ENCODE measurements at places on chromosomes 6 and 20.

GRCh38 chr6:134093007-134093573, 40.7 kb upstream of the SLC2A12 start:
- no peak for DNase-seq

DNA sequence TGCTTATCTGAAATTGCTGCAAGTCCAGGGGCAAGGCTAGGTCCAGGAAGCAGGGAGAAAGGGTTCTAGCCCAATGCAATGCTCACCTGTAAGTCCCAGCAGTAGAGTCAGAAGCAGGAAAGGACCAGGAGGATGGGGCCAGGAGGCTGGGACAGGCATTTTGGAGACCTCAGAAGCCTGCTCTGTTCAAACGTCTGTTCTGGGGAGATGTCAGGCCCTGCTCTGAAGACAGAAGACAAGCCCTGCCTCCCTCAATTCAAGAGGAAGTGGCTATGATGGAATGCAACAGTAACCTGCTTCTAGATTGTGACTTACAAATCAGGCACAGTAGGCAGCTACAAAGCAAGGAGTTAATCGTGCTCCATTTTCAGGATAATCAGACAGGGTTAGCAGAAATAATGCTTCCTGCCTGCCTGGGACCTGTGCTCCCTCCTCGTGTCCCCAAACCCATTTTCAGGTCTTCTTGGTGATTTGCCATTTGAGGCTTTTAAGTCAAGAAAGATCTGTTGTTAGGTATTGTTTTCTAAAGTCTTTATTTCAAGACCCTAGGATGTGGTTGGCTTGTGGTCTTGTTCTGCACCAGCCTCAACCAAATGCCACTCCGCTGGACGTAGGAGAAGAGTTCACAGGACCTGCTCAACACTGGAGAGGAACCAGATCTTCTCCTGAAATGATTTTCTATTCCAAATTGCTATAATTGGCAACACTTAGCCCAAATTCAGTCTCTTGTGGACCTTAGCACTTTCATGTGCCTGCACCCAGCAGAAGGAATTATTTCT, at the start of gene SIRPG:
TSS of gene SIRPG (minus strand) at position 224 of the 779 bp plus-strand sequence. CDS start at position 159, 65 bp downstream.
- no peak for DNase-seq

DNA sequence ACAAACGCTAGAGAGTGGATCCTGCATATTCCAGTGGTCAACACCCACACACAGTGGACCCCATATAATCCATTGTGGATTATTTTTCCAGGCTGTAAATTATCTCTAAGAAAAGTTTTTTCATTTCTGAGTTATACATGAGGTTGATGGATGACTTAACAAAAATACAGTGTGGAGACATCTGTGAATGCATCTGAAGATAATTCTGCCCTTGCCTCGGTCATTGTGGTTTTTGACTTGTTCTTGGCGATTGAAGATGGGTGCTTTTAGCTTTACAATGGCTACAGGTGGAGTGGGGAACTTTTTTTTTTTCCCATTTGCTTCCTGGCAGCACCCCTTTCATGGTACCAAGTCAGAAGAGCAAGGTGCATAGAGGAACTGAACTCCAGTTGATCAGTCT, 242.7 kb downstream of the MYLK4 start:
- no peak for DNase-seq

DNA sequence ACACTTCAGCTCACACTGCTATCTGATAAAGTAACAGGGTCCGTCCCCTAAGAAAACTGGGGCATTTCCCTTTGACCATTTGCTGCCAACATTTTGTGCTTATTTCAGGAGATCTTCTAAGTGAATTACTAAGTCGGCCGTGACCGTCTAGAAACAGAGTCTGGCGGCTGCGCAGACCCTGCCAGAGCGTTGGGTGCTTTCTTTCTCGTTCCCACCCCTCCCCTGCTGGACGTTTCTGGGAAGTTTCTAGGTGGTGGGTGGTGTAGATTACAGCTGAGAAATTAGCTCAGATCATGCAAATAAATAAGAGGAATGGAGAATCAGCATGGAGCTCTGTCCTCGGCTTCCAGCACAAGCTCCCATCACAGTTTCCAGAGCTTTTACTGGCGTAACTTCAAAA, 128.1 kb downstream of the MYLK4 start:
- DNase-seq, result no peak

DNA sequence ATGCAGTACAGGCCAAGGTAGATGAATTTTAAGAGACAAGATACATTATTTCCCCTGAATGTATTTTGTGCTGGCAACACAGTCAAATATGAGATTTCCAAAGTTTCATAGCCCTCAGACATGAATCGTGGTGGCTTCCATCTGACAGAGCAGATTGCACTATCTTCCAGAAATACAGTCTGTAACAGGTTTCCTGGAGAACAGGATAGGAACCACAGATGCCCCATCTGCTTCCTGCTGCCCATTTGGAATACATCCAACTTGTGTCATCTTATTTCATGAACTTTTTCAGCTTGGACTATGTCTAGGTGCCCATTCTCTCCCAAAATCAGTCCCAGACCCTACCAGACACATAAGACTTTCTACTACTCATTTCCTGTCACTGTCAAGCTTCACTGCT, 426.0 kb downstream of the KIF16B start:
- DNase-seq, result no peak

DNA sequence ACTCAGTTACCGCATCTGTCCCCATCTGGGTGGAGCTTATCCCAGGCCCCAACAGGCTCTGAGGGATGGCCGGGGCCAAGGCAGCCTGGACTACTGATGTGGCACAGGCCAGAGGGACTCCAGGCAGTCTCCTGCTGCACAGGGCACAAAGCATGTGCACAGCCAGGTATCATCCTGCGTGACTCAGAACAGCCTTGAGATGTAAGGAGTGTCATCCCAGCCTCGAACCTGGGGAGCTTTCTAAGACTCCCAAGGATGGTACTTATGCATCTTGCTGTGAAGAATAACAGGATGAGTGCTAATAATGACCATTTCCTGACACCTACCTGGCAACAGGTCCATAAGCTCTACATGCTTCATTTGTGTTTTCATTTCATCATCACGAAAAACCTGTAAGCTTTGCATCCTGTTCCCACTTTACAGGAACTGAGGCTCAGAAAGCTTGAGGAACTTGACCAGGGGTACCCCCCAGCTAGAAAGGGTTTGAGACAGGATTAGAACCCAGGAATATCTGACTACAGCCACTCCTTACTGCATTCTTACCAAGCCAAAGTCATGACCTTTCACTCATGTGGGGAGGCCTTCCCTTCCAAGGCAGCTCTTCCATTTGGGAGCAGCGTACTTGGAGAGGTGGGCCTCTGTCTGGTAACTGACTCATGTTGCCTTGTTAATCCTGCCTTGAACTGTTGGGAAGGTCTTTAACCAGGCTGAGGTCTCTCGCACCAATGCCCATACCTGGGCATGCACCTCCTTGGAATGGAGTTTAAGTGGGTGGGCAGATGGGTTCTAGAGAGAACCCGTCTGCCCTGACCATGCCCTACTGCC, 1.9 kb downstream of the TRIB3 start:
- DNase-seq, result no peak

DNA sequence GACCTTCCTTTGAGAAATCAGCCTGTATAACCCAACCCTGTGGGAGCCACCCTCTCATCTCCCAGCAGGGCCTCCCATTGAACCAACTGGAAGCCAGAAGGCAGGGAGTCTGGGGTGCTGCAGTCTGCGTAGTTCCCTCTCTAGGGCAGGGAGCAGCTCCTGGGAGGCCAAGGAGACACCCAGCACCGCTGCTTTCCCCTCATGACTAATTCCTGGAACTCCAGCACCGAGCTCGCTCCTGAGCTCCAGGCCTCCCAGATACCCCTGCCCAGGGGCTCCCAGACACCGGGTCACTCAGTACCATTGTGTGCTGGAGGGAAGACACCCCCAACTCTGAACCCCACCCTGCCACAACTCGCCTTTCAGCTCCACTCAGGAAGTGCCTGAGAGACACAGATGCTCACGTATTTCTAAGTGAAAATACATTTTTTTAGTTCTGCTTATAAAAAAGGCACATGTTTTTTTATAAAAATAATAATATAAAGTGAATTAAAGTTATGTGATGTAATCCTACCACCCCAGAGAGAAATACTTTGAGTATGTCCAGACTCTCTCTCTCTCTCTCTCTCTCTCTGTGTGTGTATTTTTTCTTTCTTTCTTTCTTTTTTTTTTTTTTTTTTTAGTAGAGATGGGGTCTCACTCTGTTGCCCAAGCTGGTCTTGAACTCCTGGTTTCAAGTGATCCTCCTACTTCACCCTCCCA, 17.5 kb downstream of the PIM1 start:
- no peak for DNase-seq

- no peak for DNase-seq
Measured at GRCh38 chr6:157086632-157087031, 236.7 kb downstream of the TMEM242 start.

- DNase-seq, result no peak
Measured at GRCh38 chr20:1287306-1287705, 21.2 kb downstream of the SNPH start.

GRCh38 chr6:69063401-69063800, 428.3 kb downstream of the ADGRB3 start:
- no peak for DNase-seq

DNA sequence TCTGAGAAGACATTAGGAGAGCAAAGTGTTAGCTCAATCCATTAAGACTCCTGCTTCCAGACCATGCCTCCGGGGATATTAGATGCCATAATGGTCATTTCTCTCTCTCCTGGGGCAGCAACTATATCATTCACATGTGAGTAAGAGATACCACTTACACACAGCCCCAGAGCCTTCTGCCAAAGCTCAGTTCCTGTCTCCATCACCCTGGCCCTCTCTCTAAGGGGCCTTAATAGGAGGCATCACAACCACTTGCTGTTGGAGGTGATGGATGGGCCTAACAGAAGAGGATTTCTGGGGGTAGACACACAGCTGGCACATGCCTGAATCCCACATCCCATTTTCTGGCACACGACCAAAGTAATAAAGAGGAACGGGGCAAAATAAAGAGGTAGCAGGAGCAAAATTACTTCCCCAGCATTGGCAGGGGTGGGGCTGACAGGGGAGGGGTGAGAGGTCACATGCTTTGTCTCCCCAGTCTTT, 34.0 kb upstream of the VSTM2L start:
- DNase-seq, result no peak

GRCh38 chr6:163419413-163420288, 5.1 kb downstream of the QKI start:
- no peak for DNase-seq

GRCh38 chr6:30687659-30688431, 1.4 kb upstream of the PPP1R18 start:
- DNase-seq, result no peak

- DNase-seq, result no peak
Measured at GRCh38 chr6:141607956-141608355, 524.8 kb upstream of the GJE1 start.

- DNase-seq, result no peak
Measured at GRCh38 chr20:1297486-1297885, 31.4 kb downstream of the SNPH start.

DNA sequence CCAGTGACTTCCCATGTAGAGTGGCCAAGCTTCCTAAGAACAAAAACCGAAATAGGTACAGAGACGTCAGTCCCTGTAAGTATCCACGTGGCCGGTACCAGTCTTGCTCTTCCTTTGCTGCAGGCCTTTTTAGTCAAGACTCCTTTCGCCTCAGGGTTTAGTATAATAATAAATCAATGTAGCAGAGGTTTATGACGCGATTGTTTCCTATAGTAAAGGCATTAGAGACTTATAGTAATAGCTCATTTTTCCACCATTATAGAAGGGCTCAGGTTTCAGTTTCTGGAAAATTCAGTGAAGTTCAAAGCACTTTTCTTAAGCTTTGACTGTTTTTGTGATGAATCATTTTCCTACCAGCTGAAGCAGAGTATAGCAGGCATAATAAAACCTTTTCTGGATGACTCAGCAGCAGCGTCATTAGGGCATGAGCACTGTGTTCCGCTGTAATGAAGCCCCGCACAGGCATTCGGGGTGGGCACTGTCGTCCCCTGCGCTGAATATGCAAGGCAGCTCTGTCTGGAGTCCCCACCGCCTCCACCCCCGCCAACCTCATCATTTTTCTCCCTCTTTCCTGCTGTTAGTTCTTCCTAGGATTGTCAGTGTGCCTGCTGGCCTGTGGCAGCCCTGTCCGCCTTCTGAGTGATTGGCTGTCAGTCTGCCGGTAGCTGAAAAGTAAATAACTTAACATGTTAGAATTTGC, 51.3 kb downstream of the PTPN1 start:
- DNase-seq, result no peak

DNA sequence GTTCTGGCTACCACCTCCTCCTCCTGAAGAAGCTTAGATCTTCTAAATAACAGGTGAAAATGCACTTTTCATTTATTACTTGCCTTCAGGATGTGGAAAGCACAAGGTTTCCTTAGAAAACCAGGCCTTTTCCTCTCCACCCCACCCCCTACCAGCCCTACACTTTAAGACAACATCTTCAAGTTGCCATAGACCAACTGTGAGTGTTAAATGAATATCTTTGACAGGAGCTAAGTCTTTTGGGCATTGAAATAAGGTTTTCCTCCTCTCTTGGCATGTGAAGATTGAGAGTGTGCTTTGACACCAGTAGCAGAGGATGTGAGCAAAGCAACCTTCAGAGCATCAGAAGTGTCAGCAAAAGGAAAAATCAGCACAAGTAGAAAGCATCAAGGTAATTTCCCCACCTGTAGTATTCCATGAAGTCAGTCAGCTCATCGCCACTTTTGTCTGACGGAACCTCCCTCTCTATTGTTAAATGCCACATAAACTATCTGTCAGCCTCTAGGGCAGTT, 532.3 kb upstream of the MMS22L start:
- no peak for DNase-seq

DNA sequence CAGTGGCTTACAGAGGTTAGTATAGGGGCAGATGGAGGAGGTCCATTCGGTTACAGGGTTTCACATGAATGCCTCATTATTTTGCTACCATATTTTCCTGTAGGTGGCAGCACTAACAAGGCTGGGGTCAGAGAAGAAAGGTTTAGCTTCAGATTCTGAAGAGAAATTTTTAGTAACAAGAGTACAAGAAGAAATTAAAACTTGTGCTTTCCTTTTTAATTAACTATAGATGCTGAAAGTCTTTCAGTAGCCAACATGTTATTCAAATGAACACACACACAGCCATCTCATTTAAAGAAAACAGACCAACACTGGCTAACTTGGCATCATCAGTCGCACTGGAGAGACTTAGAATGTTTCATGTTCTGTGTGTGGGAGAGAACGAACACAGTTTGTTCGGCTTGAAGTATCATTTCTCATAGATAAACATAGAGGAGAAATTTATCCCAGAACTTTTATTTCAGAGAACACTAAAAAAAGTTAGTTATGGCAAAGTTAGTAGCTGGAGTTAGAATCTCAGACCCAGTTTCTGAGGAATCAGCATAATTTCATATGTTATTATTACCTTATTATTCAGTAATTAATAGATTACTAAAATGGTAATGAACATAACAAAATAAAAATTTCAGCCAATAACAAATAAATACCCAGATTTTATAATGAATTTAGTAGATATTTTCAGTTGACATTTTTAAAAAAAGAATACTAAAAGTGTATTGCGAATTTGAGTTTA, 314.0 kb upstream of the RSPO3 start:
- DNase-seq, result no peak

DNA sequence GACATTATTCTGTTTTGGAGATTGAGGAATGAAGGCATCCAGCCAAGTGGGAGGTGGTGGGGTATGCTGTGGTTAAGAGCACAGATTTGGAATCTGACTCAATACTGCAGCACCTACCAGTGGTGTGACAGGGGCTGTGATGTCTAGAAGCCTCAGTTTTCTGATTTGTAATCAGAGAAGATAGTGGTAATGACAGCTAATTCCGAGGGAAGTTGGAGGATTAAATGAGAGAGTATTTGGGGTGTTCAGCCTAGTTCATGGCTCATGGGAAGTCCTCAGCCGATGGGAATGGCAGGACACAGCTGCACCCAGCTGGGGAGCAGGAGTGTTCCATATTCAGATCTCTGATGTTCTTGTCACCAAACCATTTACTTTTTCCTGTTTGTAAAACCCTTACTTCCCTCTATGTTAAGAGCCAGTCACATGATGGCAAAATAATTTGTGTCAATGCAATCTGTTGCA, 9.3 kb downstream of the SLC9A8 start:
- DNase-seq, result no peak
